ENCODE measurements at places on chromosomes 1 and 21.

- no peak for DNase-seq
Observed at GRCh38 chr1:25797939-25798338, 2.1 kb upstream of the SELENON start.

DNA sequence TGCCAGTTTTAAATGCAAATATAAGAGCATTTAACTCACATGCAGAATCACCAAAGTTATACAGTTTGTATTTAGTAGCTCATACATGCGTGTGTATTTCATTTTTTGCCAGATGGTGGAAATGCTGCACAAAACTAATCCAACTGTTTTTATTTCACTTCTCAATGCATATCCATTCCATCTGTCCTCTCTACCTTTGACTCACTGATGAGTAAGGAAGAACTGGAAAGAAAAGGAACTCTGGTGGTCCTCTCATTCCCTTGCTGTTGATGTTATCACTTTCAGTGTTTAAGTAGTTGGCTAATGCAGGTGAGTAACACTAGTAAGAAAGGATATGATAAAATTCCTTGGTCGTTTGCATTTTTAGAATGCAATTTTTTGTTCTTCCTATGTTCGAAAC is 5.7 kb upstream of the SLC1A7 start:
- no peak for DNase-seq

GRCh38 chr1:241479294-241479693 is 40.3 kb downstream of the FH start:
- no peak for DNase-seq

DNA sequence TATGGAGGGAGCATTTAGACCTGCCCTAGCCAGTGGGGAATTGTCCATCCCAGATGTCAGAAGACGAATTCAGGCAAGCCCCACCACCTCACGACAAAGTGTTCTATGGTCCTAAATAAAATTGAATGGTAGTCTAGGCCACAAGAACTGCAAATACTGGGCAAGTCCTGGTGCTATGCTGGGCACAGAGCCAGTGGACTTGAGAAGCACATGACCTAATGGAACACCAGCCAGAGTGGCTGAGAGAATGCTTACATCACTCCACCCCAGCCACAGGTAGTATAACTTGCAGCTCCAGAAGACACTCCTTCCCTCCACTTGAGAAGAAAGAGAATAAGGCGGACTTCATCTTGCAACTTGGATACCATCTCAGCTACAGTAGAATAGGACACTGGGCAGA is 567.3 kb upstream of the CXADR start:
- DNase-seq, result no peak

DNA sequence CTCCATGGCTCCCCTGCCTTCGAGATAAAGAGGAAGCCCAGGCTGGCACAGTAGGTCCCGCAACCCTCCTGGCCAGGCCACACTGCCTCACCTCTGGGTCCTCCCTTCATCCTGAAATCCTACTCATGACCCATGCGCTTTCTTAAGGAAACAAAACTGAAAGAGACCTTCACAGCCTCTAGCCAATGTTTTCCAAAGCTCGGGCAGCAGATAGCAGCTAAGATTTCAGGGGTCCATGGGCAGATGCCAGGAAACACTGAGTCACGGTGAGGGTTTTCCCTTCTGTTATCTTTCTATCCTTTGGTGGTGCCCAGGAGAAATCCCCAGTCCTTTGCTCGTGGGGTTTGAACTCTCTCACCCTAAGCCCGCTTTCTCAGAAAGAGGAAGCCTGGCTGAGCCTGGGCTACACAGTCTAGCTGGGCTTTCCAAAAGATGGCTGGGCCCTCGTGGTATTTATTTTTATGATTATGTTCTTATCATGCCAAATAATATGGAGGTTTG is 26.6 kb downstream of the TTC39A start:
- no peak for DNase-seq

DNA sequence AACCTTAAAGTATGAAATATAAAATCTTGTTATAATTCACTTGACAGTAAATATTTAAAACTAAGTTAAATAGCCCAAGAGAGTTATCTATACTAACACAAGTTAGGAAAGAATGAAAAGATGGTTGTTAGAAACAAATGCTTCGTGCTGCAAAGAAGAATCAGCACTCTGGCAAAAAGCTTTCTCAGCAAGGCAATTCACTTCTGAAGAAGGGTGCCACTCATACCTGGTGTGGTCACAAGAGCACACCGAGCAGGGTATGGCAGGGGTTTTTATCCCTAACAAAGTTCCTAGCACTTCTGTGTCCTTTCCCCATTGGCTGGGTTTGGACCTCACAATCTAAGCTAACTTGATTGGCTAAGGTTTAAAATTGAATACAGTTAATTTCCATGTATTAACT is 121.0 kb downstream of the MAGI3 start:
- no peak for DNase-seq

Data from midbrain (tissue), 1 donor.